ENCODE measurements at places on chromosomes 5 and 9.

DNA sequence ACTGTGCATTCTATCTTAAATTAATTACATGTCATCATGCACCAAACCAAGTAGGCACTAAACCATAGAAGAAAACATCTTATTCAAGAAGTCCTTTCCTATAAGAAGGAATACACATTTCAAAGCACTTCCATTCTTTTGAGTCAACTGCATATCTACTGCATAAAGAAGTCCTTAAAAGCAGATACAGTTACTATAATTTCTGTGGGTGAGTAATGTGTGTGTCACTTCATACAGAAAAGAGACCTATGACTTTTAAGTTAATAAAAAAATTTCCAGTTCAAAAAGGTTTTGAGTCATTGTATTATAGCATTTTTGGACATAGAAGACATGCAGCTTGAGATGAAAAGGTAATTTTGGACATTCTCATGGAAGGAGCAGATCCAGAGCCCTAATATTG, 125.0 kb downstream of the DTWD2 start:
- DNase-seq = peak; percentile 67

DNA sequence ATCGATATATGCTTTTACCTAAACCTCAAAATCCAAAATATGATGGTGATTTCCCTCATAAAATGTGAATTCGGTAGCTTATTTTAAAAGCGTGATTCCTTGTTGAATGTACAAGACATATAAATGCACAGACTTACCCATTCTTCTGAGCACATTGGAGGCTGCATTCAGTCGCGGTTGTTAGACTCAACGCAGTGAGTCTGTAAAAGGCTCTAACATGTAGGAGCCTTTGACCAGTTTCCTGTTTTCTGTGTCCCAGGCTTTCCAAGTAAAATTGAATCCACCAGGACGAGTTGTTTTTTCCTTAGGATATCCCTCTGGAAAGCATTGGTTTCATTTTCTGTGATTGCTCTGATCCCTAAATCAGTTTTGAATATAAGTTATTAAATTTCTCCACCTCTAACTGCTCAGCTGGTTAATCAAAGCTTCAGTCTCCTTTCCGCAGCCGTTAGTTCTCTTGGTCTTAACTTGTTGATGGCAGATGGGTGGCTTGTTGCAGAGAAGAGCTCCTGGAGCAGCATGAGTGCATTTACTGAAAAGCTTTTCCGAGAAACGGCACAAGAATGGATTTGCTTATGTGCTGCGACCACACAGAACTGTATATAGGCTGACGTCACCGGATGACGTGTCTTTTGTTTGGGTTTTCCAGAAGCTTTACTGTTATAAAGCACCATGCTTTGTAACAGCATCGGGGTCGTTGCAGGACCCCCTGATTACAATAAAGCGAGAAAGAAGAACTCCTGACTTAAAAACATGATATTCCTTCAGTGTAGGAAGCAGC, at the start of gene LRRTM2:
LRRTM2 (minus strand) TSS at position 565 of the 781 bp plus-strand sequence; CDS start at position 141, 424 bp downstream.
- DNase-seq = peak; percentile 82

DNA sequence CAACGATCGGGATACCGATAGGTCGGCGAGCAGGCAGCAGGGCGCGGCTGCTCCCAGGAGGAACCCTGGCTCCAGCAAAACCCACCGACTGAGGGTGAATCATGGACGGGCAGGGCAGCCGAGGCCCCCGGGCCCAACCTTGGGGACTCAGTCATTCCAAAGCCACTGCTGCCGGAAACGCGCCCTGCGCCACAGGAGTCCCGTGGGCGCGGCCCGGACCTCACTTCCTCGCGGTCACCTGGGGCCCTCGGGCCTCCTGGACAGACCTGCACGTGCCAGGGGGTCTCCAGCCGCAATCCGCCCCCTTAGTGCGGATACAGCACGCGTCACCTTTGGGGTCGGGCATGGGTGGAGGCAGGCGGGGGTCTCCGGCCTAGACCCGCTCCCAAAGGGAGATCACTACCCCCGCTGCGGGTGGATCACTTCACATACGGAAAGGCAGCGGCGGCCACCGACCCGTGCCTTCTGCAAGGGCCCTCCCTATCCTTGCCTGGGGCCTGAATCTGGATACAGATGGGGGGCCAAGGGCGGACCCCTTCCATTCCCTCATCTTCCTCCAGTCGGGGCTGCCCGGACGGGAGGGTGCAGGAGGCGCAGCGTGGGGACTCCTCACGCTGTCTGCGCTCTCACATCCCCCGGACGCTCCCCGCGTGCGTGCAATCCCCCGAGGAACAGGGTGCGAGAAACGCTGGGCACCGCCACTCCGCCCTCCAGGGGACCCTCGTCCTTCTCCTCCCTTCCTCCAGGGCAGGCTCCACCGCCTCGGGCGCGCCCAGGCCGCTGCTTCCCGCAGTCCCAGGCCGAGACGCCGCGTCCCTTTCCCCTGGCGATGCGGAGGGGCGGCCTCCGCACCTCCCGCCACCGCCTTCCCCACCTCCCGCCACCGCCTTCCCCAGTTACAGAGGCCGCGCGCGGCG, 586 bp downstream of the TXN start:
- peak; percentile 68 for DNase-seq

DNA sequence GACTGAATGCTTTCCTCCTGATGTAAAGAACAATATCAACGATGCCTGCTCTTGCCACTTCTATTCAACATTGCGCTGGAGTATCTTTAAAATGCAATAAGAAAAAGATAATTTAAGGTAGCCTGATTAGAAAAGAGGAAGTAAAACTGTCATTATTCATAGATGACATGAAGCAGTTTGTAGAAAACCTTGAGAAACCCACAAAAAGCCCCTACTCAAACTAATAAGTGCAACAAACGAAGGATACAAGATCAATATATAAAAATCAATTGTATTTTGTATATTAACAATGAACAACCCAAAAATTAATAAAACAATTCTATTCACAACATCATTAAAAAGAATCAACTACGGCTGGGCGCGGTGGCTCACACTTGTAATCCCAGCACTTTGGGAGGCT, 76.4 kb upstream of the CKMT2 start:
- no peak for DNase-seq

DNA sequence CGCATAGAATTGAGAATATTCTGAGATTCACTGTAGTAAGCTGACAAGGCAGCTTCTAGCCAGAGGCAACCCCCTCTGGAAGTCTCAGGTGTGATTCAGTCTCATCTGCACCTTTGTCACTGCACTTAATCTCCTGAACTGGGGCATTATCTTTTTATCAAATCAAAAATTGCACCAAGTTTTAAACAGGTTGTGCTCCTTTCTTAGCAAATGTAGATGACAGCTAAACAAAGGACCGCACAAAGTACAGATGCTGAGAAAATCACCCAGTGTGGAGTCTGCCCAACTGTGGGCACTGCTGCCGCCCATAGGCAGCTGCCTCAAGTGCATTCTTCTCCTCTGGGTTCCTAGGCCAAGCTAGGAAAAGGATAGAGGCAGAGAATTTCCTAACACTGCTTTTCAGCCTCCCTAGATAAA, 51.1 kb downstream of the STARD4 start:
- peak; percentile 38 for DNase-seq

- no peak for DNase-seq
These were observed 49.4 kb downstream of the SMC2 start for GRCh38 chr9:104143550-104143910.
